ENCODE measurements at places on chromosomes 6 and 20.

- no peak for DNase-seq
Observed at GRCh38 chr20:21136015-21136732, 10.3 kb downstream of the KIZ start.

DNA sequence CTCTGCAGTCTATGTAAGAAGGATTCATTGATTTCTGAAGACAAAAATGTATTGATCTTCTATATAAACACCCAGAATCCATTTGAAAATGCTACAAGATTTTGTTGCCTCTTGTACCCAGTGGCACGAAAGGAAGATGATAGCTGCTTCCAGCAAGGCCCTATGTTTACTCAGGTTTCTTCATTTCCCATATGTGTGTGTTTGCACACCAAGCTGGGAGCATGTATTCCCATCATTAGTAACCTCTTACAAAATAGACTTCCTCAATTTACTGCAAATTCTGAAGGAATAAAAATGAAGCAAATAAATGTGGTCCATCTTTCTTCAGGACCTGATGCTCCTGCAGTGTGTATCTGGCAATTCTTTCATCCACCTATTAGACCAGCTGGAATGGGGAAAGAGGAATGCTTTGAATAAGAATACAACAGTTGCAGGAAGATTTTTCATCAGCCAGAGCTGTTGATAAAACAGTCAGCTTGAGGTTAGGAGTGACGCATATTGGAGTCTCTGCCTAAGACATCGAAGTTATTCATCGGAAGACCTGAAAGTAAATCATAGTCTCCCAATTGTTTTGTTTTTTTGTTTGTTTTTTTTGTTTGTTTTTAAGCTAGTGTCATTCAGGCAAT, 132.3 kb downstream of the PDE7B start:
- DNase-seq: no peak

GRCh38 chr6:41422161-41422560, 86.8 kb downstream of the NCR2 start:
- DNase-seq: no peak

- DNase-seq: no peak
Observed at GRCh38 chr6:24911796-24912382, 23.9 kb downstream of the RIPOR2 start.

DNA sequence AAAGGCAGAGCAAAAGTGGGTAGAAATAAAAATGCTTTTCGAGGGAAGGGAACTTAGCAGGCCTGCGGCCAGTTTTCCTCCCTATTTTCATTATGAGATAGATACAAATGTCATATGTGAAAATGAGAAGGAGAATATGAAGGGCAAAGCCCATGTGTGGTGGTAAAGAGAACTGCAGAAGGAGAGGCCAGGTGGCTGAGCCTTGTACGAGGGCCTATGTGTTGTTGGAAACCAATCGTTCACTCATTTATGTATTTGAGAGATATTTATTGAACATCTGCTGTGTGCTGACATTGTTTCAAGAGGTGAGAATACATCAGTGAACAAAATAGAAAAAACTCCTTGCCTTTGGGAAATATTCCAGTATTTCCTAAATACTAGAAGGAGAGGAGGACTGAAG, 147.7 kb downstream of the SH3BGRL2 start:
- DNase-seq: no peak

DNA sequence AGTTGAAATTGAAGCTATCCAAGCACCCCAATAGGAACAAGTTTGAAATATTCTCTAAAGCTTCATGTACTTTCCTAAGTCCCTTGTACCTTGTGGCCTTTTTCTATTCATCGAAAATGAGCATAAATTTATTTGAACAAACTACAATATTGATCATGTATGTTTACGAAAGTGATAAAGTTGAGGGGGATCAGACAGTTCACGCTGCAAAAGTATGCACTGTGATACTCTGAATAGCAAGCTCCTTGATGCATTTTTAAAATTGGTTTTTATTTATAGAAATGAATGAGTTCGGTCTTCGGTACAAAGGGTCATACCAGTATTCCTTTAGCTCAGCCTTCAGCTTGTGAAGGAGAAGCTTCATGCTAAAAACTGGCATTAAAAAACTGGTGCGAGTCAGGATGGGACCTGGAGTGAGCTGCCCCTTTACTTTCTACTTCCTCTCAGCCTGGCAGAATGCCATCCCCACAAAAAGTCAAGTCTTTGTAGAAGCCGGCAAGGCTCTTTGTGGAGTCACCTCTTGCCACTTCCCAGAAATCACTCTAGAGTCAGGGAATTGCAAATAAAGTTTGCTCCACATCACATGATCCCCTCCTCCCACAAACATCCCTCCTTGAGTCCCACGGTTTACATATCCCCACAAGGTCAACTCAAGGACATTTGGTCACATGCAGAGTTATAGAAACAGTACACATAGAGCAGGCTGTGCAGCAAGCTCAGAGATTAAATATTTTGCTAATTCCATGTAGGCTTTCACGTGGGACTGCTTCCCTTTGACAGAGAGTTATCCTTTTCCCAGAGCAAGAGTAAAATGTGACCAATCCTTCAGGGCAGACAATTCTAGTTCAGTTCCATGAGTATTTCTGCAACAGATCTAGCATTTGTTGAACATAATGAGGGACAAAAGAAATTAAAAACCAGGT, 34.6 kb upstream of the ADGRF1 start:
- no peak for DNase-seq

- no peak for DNase-seq
Observed at GRCh38 chr20:10646006-10646405, 27.8 kb downstream of the JAG1 start.

DNA sequence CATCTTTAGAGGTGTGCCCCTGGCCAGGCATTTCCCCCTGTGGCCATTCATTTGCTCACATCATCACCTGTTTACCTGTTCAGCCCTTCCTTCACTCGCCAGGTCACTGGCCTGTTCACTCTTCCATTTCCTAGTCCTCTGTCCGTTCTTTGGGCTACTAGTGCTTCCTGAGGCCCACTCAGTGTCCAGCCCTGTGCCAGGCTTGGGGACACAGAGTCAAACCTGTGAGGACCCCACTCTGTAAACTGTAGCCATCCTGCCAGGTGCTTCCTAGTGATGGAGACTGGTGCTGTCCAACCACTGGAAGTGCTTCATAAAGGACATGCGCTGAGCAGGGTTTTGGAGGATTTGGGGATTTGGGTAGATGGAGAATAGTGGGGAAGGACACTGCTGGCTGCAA, 3.5 kb downstream of the DLGAP4 start:
- DNase-seq: no peak

DNA sequence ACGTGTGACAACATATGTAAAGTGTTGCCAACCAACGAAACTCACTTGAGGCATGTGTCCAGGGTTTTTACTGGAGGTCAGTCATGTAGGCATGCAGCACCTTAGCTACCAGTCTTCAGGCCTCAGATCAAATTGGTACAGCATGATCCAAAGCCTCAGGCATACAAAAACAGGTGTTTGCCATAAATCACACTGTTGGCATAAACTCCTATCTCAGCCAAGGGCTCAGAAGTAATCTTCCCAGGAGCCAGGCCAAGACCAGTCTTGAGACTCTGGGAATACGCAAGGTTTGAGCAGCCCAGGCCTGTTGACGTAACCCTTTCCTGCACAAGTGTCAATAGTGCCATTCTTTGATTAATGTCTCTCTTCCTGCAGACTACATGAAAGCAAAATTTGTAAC, 163.5 kb downstream of the PRL start:
- no peak for DNase-seq

DNA sequence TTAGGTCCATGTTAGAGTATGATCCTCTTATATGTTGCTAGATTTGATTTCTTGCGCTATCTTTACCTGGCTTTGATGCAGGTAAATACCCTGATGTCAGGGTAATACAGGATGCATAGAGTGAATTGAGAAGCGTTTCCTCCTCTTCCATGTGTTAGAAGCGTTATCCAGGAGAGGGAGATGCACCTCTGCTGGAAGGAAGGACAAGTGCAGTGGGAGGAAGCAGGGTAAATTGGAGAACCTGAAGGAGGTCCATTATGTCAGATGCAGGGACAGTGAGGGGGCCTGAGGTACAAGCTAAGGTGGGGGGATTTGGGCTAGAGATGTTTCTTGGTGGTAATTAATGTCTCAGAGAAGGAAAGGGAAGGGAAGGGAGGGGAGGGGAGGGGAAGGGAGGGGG, 7.7 kb downstream of the SHLD1 start:
- DNase-seq: no peak

- no peak for DNase-seq
Observed at GRCh38 chr6:21046276-21046675, 512.0 kb downstream of the CDKAL1 start.

DNA sequence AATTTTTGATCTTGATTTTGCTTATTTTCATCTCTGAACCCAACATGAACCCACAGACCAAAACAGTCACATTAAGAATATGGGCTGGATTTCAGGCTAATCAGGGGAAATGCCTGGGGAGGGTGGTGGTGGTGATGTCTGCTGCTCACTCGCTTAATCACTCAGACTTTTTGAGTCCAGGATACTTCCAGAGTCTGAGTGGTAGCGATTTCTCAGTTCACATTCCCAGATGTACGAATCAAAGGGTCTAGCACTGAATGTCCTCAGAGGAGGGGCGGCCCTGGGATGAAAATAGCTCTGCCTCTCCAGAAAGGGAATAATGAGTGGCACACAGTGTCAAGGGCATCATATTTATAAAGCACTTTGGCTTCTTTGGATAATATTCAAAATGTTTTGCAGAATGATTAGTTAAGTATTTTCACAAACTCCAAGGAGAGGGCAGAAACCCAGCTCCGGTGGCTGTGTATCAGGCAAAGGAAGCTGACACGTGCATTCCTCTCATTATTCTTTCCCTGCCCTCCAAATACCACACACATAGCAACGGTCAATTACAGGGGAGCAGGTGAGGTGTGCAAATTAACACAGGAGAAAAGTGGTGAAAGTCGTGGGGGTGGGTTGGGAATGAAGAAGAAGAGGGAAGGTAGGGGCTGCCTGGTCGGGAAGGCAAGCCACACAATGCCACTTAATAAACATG, 345.2 kb upstream of the RSPO3 start:
- DNase-seq: no peak

DNA sequence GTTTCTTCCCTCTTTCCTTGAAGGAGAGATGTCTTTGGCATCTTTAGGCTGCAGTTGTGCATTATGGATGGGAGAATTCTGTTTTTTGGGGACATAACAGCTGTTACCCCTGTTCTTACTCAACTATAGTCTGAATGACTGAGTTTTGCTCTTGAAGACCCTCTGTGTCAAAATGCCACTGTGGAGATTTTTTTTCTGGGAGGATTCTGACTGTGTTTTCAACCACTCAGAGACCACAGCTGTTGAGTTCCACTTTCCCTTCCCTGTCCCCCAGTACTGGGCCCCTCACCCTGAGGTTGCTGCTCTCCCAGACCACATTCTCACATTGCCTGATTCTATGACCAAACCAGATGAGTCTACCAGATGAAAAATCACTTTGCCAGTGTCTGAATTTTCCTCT, 48.1 kb downstream of the NKX2-2 start:
- no peak for DNase-seq

GRCh38 chr6:16481697-16482399, 243.5 kb downstream of the GMPR start:
- peak; percentile 17 for DNase-seq

DNA sequence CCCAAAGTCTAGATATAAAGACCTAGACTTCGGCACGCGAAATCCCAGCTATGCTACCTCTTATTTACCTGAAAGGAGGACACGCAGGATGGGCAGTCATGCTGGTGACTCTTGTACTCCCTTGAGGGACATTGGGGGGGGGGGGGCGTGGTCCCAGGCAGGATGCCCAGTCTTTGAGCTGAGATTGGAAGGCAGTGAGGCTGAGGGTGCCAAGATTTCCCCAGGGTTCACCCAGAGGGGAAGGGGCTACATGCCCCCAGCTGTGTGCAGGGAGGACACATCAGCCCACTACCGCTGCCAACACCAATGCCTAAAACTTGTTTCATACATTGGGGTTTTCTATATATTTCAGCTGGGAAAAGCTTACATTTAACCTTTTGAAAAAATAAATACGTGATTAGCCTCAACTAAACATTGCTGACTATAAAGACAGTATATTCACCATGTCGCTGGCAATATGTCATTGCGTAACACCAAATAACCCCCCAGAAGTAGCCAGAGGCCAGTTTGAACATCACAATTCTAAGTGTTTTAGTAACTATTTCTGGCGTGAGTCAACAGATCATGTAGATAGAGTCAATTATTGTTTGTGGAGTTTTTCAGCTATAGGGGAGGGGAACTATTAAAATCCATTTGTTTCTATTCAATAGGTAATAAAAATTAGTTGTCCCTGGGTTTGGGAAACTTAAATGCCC, 21.6 kb downstream of the MGME1 start:
- no peak for DNase-seq

- no peak for DNase-seq
Observed at GRCh38 chr6:20674664-20675063, 140.4 kb downstream of the CDKAL1 start.

GRCh38 chr6:154984146-154984545, 11.0 kb upstream of the TIAM2 start:
- DNase-seq: no peak

DNA sequence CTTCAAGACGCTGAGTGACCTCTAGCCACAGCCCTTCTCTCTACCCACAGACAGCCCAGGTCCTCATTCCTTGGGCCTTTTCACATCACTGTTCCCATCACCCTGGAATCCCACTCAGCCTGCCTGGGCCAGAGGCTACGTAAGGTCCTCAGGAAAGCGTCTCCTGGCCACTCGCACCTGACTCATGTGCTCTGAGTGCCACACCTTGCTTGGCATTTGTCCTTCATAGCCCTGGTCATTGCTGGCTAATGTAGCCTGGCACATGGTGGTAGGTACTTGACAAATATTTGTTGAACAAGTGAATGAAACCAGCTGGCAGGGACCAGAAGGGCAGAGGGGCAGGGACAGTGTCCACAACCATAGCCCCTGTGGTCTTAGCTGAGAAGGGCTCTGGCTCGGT, 50.6 kb upstream of the FANCE start:
- DNase-seq: no peak

DNA sequence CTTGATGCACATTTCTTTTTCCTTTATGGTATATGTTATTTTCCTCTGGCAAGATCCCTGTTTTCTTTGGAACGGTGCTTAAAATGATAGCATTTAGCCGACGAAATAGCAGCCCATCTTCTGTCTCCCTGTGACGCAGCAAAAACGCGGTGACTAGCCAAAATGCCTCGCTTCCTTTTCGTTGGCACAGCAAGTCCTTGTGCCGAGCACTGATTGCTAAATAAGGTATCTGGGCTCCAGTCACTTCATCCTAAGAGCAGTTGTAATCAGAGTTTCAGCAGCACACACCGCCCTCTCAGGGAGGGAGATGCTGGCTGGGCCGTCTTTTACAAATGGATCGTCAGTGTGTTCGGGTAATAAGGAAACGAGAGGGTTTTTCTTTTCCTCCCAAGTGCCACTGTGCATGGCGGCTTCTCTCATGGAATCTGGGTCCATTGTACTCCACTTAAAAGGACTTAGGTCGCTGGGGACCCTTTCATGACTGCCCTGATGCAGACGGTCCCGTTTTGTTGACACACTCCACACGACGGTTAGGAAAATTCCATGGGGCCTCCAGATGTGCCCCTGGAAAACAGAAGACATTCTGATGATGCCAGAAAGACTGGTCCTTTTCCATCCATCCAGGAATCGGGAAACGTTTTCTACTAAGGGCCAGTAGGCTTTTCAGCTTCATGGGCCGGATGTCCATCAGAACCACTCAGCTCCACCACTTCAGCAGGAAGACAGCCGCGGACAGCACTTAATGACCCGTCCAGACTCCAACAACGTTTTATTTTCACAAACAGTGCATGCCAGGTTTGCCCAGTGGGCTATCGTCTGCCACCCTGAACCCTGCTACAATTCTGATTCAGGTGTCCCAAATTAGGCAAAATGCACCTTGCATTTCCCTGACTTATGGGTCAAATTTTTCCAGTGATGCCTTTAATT, 185.5 kb downstream of the CDH4 start:
- no peak for DNase-seq
